HCT116 (cell line): ENCODE measurements at places on chromosomes 5 and 9. TPM values are rescaled to one million over a fixed set of nuclear protein-coding genes. Genes with fewer than 3 reads are reported as not detected.

Gene CHD1
- 43.9 TPM for total RNA-seq

Gene GGTA1
- total RNA-seq = not detected

Gene PCDHGB1
- total RNA-seq = 0.15 TPM

Gene PCDHA10
- 0.05 TPM for total RNA-seq

Gene GFM2
- 25.0 TPM for total RNA-seq

Gene SVEP1
- total RNA-seq = 0.15 TPM

Gene PCDHGA6
- 0.07 TPM for total RNA-seq

Gene TNFSF8
- not detected for total RNA-seq

Gene FGFR4
- total RNA-seq = 78.1 TPM

DNA sequence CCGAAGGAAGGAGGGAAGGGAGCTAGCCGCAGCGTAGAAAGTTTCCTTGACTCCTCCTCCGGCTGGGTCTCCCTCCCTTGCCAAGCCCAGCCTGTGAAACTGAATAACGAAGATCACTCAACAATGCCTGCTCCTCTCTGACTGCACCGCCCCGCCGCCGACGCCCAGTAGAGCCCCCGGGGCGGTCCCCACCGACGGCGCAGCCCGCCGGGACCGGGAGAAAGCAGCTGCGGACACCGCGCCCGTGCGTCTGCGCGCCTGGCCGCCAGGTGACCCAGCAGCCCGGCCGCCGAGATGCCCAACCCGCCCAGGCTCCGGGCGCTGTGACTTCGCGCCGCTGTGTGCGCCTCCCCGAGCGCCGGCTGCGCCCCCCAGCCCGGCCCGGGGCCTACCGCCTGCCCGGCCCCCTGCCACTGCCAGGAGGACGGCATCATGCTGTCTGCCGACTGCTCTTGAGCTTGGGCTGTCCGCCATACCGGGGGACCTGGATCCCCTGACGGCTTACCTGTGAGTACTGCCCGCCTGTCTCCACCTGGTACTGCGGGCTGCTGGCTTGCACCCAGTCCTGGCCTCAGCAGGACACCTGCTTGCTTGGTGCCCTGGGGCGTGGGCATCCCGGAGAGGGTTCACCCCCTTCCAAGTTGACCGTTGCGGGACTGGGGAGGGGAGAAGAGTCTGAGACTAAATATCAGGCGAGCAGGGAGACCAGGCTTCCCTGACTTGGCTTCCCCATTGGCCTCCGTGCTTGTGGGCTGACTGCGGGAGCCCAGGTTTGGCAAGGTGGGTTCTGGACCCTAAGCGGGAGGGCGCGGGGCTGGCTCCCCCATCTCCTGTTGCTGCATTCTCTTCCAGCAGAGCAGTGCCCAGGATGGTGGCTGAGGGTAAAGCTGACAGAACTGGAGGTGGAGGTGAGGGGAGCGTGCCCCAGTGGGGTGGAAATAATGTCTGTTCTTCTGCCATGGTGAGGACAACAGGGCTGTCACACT, 26.2 kb upstream of the SPTLC1 start:
- no peak for DNase-seq
- H3K27me3 ChIP-seq = 0 out of 2 replicates have a peak, but pooled peaks cover 3% of the 10 kb centered on the region
- H3K27ac ChIP-seq = no peak overlapping the region; the same call in 1 of the 2 replicates
- H3K36me3 ChIP-seq = no peaks in the 10 kb centered on the region

DNA sequence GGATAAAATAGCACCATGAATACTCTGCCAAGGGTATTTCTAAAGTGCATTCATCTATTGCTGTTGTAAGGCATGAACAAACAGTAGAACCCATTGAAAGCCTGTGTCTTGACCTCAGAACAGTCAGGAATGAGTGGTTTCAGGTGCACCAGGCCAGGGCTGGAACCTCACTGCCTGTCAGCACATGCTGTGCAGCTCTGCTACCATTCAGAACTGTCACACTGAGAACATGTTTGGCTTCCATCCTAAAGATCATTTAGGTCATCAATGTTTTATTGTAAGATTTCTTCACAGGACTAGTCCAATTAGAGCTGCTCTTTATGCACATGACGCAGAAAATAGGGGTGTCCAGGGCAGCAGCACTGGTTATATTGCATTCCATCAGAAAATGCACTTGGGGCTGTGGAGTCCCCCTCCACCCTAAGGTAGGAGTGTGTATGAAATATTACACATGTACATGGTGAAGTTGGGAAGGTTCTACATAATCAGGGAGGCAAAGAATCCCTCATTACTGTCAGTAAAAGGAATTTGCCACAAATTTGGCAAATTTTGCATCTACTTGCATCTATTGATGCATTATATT, 408.0 kb downstream of the CTNND2 start:
- H3K36me3 ChIP-seq = no peaks in the 10 kb centered on the region
- no peak overlapping the region for H3K27ac ChIP-seq
- H3K4me3 ChIP-seq = no peak overlapping the region
- H3K4me1 ChIP-seq = no peaks in the 10 kb centered on the region
- DNase-seq = no peak
- H3K27me3 ChIP-seq = no peaks in the 10 kb centered on the region

- H3K27me3 ChIP-seq = no peaks in the 10 kb centered on the region
- H3K27ac ChIP-seq = no peak overlapping the region
- no peak for DNase-seq
- peaks cover 7% of the 10 kb centered on the region; the same call in 1 of the 2 replicates for H3K4me1 ChIP-seq
- H3K36me3 ChIP-seq = no peaks in the 10 kb centered on the region
- no peak overlapping the region for H3K4me3 ChIP-seq
These were observed 20.8 kb downstream of the ENHO start for GRCh38 chr9:34501889-34502425.

DNA sequence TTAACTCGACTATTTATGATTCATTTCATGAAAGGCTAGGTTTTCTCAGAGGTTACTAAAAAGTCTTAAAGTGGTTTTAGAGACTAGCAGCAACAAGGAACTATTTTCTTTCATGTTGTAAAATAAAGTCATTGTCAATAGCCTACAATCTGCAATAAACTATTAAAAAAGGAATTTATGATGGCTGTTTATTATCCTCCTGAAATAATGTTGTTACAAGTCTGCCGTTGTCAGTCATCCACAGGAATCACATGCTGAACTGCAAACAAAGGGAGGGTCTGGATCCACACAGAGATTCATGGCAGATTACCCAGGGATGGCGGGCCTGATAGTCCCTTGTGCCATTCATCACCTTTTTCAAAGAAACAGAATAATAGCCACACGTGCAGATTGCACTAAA, 49.2 kb downstream of the TMEM174 start:
- H3K4me3 ChIP-seq = no peak overlapping the region
- no peaks in the 10 kb centered on the region for H3K27me3 ChIP-seq
- peaks cover 7% of the 10 kb centered on the region; the same call in 1 of the 2 replicates for H3K4me1 ChIP-seq
- DNase-seq = no peak

DNA sequence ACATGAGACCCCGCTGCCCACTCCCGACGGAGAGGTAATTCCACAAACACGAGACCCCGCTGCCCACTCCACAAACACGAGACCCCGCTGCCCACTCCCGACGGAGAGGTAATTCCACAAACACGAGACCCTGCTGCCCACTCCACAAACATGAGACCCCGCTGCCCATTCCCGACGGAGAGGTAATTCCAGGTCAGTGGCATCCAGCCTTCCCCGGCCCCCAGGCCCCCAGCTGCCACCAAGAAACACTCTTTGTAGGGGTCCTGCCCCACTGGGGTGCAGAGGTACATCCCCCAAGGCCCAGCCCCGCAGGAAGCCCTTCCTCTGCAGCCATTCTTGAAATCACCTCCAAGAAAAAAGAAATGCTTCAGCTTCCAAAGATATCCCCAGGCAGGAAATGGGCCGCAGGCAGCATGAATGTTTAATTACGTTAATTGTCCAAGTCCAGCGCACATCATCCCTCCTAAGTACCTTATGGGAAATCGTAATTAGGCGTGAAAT, 115.9 kb downstream of the ADAMTS2 start:
- no peak overlapping the region for H3K4me3 ChIP-seq
- no peaks in the 10 kb centered on the region for H3K36me3 ChIP-seq
- no peaks in the 10 kb centered on the region for H3K4me1 ChIP-seq
- no peak for DNase-seq

GRCh38 chr9:132990781-132991180, 12.3 kb downstream of the GFI1B start:
- no peaks in the 10 kb centered on the region for H3K36me3 ChIP-seq
- no peak overlapping the region for H3K4me3 ChIP-seq
- DNase-seq = no peak
- peaks cover 7% of the 10 kb centered on the region; the same call in 1 of the 2 replicates for H3K27me3 ChIP-seq

DNA sequence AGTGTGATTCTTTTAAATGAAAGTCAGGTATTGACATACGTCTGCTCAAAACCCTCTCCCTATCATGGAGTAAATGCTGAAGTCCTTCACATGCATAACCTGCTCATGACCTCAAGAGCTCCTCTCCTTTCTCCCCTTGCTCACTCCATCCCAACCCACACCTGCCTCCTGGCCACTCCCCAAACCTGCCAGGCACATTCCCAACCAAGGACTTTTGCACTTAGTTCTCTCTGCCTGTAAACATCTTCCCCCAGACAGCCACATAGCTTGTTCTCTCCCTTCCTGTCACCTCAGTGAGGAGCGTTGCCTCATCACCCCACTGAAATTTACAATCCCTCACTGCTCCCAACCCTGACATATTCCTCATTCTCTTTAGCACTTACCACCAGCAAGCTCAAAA, 8.7 kb downstream of the SETD9 start:
- H3K4me3 ChIP-seq = no peak overlapping the region
- no peak overlapping the region for H3K27ac ChIP-seq
- H3K36me3 ChIP-seq = peaks cover 6% of the 10 kb centered on the region; the same call in 1 of the 2 replicates
- no peaks in the 10 kb centered on the region for H3K27me3 ChIP-seq

- H3K4me1 ChIP-seq = no peaks in the 10 kb centered on the region
- H3K36me3 ChIP-seq = no peaks in the 10 kb centered on the region
- H3K27ac ChIP-seq = no peak overlapping the region
These were observed 72.3 kb downstream of the SLCO4C1 start for GRCh38 chr5:102223542-102224477.

- no peak for DNase-seq
- H3K27ac ChIP-seq = no peak overlapping the region
- no peaks in the 10 kb centered on the region for H3K36me3 ChIP-seq
- H3K4me1 ChIP-seq = no peaks in the 10 kb centered on the region
- peaks cover 8% of the 10 kb centered on the region; the same call in 1 of the 2 replicates for H3K27me3 ChIP-seq
These were observed 135.3 kb upstream of the EPB41L4A start for GRCh38 chr5:112554101-112554977.

- no peak overlapping the region for H3K4me3 ChIP-seq
- H3K27ac ChIP-seq = no peak overlapping the region
- DNase-seq = no peak
- no peaks in the 10 kb centered on the region for H3K4me1 ChIP-seq
These were observed 22.8 kb upstream of the TNFAIP8 start for GRCh38 chr5:119332978-119333401.

- no peak overlapping the region for H3K27ac ChIP-seq
- peaks cover 26% of the 10 kb centered on the region; the same call in 1 of the 2 replicates for H3K4me1 ChIP-seq
- H3K4me3 ChIP-seq = no peak overlapping the region
- H3K36me3 ChIP-seq = no peaks in the 10 kb centered on the region
- DNase-seq = no peak
- H3K27me3 ChIP-seq = no peaks in the 10 kb centered on the region
These were observed 21.9 kb upstream of the DUSP1 start for GRCh38 chr5:172792701-172793570.

DNA sequence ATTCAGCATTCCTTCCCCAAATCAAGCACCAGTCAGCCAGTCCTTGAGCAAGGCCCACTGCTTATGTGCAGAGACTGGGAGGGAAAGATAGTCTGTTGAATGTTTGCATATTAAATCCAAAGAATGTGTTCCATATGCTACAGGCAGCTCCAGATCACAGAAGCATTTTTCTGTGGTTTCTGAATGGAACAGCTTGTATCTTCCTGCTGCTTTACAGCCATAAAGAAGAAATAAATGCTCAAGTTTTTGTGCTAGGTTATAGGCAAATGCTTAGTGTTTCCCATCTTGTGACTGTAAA, 310.3 kb downstream of the TRIM36 start:
- no peaks in the 10 kb centered on the region for H3K4me1 ChIP-seq
- no peaks in the 10 kb centered on the region for H3K36me3 ChIP-seq
- DNase-seq = no peak
- H3K27ac ChIP-seq = no peak overlapping the region

DNA sequence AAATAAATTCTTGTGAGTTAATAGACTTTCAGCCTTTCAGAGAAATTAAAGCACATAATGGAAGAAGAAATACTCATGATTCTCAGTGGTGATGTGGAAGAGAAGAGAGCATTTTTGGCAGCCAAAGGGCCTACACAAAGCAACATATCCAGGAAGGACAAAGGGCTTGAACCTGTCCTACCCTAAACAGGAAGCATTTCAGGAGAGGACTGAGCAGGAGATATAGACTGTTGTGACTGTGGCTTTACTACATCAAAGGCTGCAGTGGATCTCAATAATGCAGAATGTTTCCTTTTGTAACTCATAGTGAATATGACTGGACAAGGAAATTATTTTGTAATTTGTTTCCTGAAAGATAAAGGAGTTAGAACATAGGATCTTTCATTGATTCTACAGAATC, 1.3 kb upstream of the PARP8 start:
- no peak for DNase-seq
- peaks cover 16% of the 10 kb centered on the region for H3K4me1 ChIP-seq
- H3K27ac ChIP-seq = no peak overlapping the region
- no peaks in the 10 kb centered on the region for H3K27me3 ChIP-seq

DNA sequence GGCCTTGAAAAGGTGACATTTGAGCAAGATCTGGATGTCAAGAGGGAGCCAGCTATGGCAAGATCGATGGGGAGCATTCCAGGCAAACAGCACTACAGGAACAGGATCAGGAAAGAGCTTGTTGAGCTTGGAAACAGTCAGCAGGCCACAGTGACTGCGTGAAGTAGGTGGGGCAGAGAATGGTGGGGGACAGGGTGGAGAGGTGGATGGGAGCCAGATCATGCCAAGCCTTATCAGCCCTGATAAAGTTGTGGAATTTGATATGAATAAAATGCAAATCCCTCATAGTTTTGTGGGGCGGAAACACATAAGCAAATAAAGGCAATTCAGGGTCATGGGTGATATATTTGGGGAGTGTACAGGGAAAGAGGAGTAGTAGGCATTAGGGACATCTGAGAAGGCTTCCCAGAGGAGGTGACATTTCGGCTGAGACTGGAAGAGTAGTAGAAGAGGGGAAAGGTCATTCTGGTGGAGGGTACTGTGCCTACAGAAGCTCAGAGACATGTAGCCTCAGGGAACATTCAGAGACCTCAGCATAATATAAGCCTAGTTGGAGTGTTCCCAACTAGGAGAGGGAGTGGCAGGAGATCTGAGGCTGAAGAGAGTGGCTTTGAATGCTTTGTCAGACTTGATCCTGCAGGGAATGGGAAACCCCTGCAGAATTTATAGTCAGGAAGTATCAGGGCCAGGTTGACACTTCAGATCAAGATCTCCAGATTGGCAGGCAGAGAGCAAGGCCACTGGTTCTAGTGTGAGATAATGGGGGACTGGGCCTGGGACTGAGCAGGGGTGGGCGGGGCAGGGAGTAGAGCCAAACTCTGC, 9.7 kb upstream of the CYSTM1 start:
- no peak overlapping the region for H3K4me3 ChIP-seq
- H3K27me3 ChIP-seq = no peaks in the 10 kb centered on the region
- no peak for DNase-seq
- no peaks in the 10 kb centered on the region for H3K36me3 ChIP-seq
- H3K4me1 ChIP-seq = peaks cover 13% of the 10 kb centered on the region; the same call in 1 of the 2 replicates
- H3K27ac ChIP-seq = no peak overlapping the region

GRCh38 chr5:138570871-138571270, 4.3 kb downstream of the HSPA9 start:
- no peak overlapping the region for H3K27ac ChIP-seq
- H3K4me3 ChIP-seq = no peak overlapping the region
- H3K36me3 ChIP-seq = peaks cover 70% of the 10 kb centered on the region
- H3K4me1 ChIP-seq = peaks cover 17% of the 10 kb centered on the region
- DNase-seq = no peak

- H3K4me1 ChIP-seq = no peaks in the 10 kb centered on the region
- DNase-seq = no peak
- no peak overlapping the region for H3K27ac ChIP-seq
- H3K27me3 ChIP-seq = no peaks in the 10 kb centered on the region
- H3K4me3 ChIP-seq = no peak overlapping the region
These were observed 200.5 kb upstream of the TLE4 start for GRCh38 chr9:79371301-79371700.
